ENCODE measurements at places on chromosomes 1 and 21.

GRCh38 chr1:41313661-41314131, 47.5 kb upstream of the FOXO6 start:
- no peak for DNase-seq

GRCh38 chr1:21232044-21232443, 55.3 kb upstream of the EIF4G3 start:
- DNase-seq: no peak

GRCh38 chr1:112237983-112238545, 157.9 kb upstream of the CTTNBP2NL start:
- DNase-seq: no peak

DNA sequence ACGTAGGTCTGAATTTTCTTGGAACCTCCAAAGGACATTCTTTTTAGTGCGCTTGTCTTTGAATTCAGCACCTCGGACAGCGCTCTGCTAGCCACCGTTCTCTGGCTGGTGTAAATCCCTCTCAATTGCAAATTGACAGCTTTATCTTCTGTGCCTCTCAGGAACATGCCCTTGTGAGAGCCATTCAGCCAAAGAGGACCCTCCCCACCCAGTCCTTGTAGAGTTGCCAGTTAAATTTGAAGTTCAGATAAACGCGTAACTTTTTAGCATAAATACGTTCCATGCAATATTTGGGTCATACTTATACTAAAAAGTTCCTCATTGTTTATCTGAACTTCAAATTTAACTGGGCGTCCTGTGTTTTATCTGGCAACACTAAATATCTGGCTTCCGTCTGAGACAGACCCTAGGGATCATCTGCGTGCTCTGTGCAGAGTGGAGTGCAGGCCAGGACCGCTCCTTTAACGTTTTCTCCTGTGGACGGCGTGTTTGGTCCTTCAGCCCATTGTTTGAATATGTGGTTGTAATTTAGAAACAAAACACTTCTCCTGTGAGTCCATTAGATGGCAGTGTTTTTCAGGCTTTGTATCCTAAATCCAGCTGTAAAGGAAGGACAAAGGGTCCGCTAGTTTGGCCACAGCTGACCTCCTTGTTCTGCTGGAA, 7.0 kb downstream of the KCNAB2 start:
- DNase-seq: no peak

DNA sequence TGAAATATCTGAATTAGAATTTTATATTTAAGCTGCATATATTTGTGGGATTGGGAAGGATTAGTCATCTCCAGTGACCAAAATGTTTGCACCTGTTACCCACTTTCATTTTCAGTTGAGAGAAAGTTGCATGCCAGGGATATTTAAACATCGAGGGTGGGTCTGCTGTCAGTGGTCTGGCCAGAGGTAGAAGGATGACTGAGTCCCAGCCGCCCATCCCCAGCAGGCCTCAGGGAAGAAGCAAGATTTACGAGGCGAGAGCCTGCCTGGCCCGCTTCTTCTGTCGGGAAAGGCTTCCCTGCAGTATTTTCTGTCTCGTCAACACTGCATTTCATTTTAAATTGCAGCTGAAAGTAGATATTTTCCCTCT, 1.4 kb upstream of the MAN1C1 start:
- no peak for DNase-seq

- DNase-seq: no peak
Observed at GRCh38 chr1:13679651-13680050, 20.3 kb upstream of the PRDM2 start.

DNA sequence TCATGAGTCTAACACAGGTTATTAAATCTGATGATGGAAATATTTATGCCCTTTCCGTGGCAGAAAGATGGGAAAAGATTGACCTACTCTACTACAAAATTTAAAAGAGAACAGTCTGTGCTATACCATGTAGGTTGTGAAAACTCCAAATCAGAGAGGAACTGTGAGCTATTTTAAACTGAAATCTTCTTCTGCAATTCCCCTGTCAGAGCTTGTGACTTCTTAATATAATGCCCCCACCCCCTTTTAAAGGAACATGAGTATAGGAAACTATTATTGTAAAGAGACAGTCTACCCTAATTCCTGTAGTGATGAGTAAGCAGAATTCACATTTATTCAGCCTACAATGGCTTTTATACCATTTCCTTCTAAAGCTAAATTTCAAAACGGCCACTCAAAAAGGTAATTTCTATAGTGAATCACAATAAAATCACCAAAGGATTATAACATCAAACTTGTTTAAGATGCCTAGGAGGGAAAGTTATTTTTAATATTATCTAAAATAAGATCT, 11.7 kb downstream of the DSCAM start:
- DNase-seq: no peak

GRCh38 chr1:70353601-70354331, 756 bp downstream of the ANKRD13C start:
- peak; percentile 8 for DNase-seq

DNA sequence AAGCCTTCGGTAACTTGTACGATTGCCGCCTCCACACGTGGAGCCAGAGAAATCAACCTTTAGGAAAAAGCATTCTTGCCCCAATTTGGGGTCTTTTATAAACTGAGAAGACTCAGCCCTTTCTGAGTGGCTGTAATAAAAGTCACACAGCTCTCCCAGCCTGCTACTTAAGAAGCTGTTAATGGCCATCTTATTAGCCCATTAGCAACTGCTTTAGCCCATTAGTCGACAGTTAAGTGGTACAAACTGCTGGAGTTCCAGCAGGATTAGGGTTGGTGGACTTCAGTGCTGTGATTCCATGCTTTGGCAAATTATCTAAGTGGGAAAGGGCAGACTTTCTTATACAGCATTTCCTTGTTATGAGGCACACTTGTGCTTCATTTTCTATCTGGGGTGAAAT, 461.3 kb downstream of the RPS6KC1 start:
- no peak for DNase-seq

GRCh38 chr1:99397029-99397428, 132.7 kb downstream of the PLPPR4 start:
- DNase-seq: no peak

DNA sequence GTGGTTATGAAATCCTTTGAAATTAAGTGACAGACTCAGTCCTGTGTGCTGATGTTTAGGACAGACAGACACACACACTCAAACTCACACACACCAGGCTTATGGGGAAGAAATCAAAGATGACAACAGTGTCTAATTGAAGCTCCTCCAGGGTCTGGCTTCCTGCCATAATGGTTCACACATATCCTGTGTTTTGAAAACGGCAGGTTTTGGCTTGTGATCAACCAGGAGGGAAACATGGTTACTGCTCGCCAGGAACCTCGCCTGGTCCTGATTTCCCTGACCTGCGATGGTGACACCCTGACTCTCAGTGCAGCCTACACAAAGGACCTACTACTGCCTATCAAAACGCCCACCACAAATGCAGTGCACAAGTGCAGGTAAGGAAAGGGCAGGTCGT, 4.6 kb downstream of the MTARC1 start:
- no peak for DNase-seq

DNA sequence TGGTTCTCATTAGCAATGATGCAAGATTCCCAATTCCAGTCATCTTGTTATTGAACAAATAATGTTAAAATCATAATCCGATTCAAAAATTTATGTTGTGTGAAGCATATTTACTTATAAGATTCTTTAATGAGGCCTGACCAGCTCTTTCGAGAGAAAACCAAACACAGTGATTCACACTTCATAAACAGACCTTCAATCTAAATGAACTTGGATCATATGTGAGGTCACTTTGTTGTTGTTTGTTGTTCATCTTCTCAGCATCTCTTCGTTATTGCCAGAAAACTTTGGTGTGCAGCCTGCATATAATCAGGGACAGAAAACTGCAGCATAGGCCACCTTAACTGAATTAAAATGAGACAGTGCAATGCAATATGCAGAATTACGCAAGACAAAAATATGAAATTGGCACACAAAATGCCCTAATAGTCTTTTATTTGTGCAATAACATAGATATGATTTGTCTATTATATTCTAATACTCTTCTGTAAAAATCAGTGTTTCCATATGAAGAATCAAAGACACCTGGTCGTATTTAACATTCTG, 30.1 kb downstream of the NCAM2 start:
- no peak for DNase-seq

DNA sequence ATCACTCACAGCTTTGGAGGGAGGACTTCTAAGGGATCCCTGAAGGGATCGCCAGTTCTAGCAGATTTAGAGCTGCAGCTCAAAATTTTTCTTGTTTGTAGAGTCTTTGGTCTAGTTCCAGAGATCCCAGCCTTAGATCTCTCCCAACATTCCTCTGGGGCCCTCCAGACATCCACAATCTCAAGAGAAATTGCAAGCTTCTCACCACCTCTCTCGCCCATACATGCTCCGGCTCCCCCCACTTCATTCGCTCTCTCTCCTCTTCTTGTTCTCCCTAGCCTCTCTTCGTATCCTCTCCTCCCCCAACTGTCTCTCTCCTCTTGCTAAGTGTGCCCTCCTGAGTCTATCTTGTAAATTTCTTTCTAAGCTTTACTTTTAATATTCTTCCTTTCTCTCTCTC, 15.1 kb upstream of the TUT4 start:
- DNase-seq: no peak

- no peak for DNase-seq
Observed at GRCh38 chr1:103171041-103171590, 62.8 kb upstream of the COL11A1 start.

GRCh38 chr1:22533244-22533895, 29.9 kb upstream of the EPHA8 start:
- no peak for DNase-seq

- peak; percentile 87 for DNase-seq
Observed at GRCh38 chr1:44594871-44595735, 79.2 kb downstream of the TMEM53 start.

DNA sequence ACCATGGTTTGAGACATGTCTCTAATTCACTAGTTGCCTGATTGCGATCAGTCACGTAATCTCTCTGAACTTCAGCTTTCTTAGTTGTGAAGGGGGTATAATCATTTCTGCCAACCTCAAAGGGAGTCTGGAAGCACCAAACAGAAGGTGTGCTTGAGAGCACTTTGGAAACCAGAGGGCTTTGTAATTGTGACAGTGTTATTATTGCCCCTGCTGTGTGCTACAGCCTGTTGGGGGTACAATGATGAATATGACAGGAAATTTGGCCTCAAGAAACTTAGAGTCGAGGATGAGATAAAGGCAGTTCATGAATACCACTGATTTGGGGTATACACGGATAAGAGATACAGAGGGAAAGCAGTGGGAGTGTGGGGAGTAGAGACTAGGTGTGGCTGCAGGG, 150.2 kb upstream of the CD34 start:
- no peak for DNase-seq

- DNase-seq: no peak
Observed at GRCh38 chr21:43634618-43635017, 24.7 kb downstream of the HSF2BP start.

- no peak for DNase-seq
Observed at GRCh38 chr1:244952940-244953339, 88.6 kb upstream of the HNRNPU start.

GRCh38 chr1:9890224-9890731, 19.8 kb downstream of the CTNNBIP1 start:
- no peak for DNase-seq
